Mucosa of descending colon (tissue), 3 donors: ENCODE measurements at places on chromosomes 2 and 18. TPM values are rescaled to one million over a fixed set of nuclear protein-coding genes. Genes with fewer than 3 reads are reported as not detected.

DNA sequence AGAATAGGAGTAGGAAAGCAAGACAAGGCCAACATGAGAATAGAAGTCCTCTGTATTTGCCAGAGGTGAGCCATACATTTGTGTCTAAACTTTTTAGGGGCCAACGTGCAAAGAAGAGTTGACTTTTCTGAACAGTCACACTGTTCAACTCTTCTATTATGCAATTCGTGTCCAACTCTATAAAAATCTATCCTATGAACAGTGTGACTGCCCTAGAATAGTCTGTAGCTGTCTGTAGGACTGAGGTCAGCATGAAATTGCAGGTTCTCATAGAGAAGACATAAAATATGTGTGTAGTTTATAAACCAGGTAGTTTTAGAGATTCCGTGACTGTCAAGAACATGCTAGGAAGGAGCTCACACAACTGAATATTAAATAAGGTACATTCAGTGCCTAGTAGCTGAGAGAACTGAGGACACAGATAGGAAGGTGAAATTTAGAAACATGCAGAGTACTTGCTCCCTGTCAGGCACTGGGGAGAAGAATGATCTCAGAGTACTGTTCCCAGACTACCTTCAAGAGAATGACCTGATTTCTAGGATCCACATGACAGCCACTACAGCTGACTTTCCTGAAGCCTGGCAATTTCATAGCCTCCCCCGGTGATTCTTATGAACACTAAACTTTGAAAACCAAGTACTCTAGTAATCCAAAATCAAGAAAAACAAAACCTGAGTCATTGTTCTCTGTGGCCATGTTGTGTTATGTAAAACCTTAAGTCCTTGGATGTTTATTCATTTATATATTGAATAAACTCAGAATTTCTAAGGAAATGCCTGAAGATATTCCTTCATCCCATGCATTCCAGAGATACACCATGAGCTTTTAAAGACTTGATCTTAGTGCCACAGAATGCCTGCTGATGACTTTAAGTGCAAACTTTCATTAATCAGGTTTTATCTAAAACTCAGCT, 201.5 kb upstream of the BOD1L2 start:
- DNase-seq: no peak

DNA sequence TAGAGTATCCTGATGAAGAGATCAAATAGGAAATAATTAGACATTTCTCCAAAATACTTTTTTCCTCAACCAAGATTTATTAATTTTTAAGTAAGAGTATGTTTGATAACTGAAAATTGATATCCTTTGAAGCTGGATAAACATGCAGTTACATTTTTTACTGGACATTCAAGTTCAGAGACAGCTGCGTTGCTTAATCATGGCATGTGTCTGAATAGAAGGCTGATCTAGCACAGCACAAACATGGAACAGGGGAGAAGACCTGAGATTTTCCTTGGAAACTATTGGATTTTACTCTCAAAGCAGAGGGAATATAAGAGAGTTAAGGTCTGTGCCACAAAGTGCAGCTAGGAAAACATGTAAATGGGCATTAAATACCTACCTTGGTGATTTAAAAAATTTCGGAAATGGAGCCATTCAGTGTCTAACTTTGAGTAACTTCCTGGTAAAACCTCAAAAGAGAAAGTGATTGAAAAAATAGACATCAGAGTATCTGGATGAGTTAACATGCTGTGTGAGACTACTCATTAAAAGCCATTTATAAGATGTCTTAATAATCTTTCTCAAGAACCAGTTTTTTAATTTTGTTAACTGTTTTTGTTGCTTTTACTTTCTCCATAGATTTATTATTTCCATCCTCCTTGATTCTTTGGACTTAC, 31.8 kb downstream of the CRIM1 start:
- no peak for DNase-seq

Gene AOX1
- 17.8 TPM for total RNA-seq

DNA sequence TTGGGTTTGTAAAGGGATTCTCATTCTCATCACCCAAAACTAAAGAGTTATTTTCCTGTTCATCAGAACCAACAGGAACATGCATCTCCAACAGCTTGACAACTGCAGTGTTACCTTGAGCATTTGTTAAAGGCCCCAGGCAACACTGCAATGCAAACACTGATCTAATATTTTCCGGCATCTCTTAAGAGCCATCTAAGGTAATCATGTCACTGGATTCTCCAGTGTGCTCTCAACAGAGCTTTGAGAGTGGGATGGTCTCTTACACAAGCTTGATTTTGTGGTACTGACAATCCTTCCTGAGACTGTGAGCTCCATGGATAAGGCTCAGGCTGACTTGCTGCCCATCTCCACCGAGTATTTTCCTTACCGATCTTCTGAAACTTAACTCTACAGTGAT, 90.5 kb upstream of the ITGB6 start:
- no peak for DNase-seq

GRCh38 chr18:41999751-42000150, 44.7 kb downstream of the PIK3C3 start:
- no peak for DNase-seq

- no peak for DNase-seq
These were observed 18.5 kb downstream of the TMEM177 start for GRCh38 chr2:119697290-119698020.

Gene C1QL2
- total RNA-seq: not detected
